ENCODE measurements at places on chromosomes 6 and 20.

GRCh38 chr6:138504764-138505689, 5.7 kb upstream of the NHSL1 start:
- DNase-seq, result no peak

GRCh38 chr6:26309731-26310142, 55.3 kb upstream of the BTN3A2 start:
- DNase-seq, result no peak

DNA sequence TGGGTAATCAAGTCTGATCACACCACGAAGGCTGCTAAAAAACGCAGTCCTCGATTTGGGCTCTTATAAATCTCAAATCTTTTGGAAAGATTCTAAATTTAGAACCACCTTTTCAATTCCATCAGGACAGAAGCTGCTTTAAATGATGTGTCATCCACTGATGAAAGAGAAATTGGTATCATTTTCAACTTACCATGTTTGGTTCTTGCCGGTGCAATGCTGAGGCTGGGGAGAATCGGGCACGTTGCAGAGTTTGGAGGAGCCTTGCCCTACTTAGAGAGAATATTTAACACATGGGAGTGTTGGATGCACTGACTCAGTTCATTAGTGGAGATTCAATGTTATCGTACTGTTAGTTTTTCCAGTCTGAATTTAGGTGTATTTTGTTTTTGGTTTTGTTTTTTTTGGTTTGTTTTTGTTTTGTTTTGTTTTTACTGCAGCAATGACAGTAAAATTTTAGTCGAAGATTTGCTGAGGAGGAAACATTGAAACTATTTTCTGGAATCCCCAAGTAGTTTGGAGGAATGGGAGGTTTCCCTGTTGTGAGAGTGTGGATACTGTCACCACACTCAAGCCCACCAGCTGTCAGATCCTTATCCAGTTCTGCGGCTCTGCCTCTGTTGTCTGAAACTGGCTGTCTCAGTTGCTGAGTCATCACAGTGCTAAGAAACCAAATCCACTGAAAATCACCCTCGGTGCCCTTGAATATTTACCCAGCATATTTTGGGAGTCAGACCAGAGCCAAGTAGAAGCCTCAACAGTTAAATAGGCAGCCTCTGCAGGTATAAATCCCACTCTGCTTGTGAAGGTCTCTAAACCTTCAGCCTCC, 497.0 kb downstream of the BTBD3 start:
- DNase-seq, result no peak

- DNase-seq, result no peak
Measured at GRCh38 chr6:2476376-2476775, 231.0 kb upstream of the GMDS start.

- no peak for DNase-seq
Measured at GRCh38 chr20:6185268-6185667, 62.4 kb upstream of the FERMT1 start.

DNA sequence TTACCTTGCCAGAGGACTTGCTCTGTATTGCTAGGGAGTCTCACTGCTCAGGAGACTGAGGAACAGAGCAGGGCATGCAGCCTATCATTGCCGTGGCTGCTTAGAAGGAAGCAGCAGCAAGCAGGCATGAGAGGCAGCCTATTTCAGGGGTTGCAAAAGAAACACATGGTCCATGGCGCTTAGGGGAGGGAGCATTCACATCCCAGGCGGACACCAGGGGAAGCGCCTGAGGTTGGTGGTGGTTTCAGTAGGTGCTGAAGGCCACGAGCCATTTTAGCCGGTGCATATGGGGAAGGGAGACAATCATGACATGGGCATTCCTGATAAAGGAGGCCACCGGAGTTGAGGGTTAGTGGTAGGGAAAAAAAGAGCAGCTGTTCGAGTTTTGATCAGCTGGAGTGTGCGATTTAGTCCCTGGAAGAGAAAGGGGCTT, 20.9 kb downstream of the FARS2 start:
- no peak for DNase-seq

- no peak for DNase-seq
Measured at GRCh38 chr6:144263786-144264185, 21.3 kb upstream of the UTRN start.

GRCh38 chr6:131995917-131996316, 44.7 kb upstream of the CCN2 start:
- DNase-seq, result no peak

- DNase-seq, result no peak
Measured at GRCh38 chr6:168095171-168095691, 16.2 kb upstream of the FRMD1 start.

GRCh38 chr6:43836507-43837240, 66.7 kb downstream of the VEGFA start:
- DNase-seq, result no peak

DNA sequence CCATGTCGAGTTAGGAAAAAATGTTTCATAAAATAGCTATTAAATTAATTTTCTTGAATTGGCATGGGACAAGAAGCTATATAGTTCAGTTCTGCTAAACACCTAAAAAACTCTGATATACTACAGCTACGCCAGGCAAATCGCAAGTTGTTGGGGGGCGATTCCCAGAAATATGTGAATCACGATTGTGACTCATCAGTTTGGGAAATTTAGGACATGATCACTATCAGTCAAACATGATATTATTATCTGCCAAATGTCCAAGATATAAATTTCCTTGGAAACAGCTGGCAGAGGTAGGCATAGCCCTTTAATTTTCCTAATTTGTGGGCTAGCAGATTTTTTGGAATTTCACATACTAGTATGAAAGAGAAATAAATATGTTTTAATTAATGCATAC, 123.6 kb downstream of the ATXN1 start:
- DNase-seq, result no peak

- no peak for DNase-seq
Measured at GRCh38 chr6:119241111-119241465, 108.5 kb downstream of the MAN1A1 start.

GRCh38 chr20:32934580-32934979, 69.7 kb downstream of the SUN5 start:
- no peak for DNase-seq

DNA sequence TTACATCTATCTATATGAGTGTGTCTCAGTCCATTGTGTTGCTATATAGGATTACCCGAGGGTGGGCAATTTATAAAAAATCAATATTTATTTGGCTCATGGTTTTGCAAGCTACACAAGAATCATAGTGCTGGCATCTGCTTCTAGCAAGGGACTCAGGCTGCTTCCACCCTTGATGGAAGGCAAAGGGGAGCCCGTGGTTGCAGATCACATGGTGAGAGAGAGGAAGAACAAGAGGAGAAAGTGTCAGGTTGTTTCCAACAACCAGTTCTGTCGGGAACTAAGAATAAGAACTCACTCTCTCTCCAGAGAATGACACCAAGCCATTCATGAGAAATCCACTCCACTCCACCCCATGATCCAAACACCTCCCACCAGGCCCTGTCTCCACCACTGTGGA, 48.2 kb upstream of the TENT5A start:
- no peak for DNase-seq

DNA sequence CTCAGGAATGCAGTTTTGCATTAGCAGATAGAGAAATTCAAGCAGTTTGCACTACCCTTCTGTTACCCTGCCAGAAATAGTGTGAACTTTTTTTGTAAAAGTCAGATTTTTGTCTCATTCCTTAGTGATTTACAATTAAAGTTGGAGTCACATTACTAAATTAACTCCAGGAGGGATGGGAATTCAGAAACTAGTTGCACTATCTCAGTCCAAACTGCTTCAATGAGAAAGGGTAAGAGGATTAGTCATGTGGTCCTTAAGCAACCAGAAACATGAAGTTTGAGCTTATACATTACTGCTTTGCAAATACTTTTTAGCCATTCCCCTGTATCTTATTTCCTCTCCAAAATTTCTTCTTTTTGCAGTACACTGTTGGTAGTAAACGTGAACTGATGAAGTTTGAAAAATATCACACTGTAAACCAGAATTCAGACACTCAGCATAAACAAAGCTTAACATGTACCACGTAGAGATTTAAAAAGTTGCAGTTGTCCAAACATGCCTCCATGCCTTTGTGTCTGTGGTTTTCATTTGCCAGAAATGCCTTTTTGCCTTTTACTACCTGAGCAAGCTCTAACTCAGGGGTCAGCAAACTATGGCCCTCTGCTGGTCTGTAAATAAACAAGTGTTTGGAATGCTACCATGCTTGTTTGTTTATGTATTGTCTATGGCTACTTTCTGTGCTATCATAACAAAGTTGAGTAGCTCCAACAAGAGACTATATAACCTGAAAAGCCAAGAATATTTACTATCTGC, 49.7 kb downstream of the TP53INP2 start:
- DNase-seq, result no peak

DNA sequence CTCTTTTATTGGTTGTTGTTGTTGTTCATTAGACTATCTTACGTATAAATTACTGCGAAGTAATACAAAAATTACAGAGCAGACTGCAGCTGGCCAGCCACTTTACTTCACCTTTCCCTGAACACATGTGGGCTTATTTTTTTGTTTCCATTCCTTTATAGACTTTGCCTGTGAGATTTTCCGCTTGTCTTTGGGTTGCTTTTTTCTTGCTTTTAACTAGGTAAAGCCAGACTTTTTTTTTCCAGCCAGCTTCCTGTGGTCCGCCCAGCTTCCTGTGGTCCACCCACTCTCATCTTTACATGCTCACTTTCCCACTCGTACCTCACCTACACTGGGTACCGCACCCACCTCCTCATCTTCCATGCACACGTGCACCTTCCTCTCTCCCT, 79.0 kb downstream of the IPCEF1 start:
- no peak for DNase-seq

DNA sequence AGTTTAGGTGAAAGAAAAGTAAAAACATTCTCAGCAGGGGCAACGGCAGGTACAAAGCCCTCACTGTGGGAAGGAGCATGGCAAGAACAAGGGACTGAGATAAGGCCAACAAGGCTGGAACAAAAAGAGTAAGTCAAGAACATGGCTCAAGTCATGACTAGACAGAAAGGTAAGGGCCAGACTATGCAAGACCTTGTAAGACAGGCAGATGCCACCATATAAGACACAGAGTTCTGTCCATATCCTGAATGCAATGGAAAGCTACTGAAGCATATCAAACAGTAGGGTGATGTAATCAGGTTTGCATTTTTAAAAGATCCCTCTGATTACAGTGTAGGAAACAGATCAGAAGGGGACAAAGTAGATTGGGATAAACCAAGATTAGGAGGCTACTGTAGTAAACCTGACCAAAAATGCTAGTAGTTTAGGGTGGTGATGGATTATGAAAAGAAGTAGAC, 5.5 kb downstream of the REV3L start:
- no peak for DNase-seq

GRCh38 chr20:60759651-60760050, 492.4 kb upstream of the CDH4 start:
- no peak for DNase-seq

DNA sequence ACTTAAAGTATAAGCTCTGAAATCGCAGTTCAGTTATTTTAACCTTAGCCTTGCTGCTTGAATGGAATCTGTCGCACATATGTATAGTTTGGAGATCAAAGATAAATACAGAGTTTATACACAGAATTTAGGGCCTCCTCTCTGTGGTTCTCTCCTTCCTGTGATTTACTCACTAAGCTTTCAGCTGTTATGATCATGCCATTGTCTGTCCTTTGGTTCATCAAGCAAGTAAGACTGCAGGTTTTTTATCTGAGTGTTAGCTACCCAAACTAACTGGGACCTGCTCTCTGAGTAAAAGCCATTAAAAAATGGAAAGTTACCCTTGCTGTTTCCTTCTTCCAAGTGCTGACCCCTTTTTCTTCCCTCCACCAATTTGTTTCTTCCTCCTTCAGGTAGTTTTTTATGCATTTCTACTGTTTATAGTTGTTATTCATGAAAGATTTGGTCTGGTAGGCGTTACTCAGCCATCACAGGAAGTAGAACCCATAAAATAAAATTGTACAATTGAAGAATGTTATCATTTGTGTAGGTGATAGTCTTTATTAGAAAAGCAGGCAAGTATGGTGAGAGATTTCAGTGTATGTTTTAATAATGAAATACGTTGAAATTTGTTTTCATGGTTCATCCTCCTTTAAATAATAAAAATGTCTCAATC, 33.7 kb upstream of the SUMO4 start:
- DNase-seq, result no peak

GRCh38 chr6:37005827-37006567, 542 bp downstream of the FGD2 start:
- DNase-seq, result no peak

GRCh38 chr6:108588586-108588985, 27.9 kb downstream of the FOXO3 start:
- DNase-seq, result no peak

- DNase-seq, result no peak
Measured at GRCh38 chr6:170037541-170038250, 253.2 kb downstream of the DLL1 start.

GRCh38 chr6:48765352-48765961, 654.5 kb upstream of the PTCHD4 start:
- DNase-seq, result peak; percentile 76

- no peak for DNase-seq
Measured at GRCh38 chr20:62274332-62274950, 28.4 kb upstream of the ADRM1 start.

GRCh38 chr6:68774843-68775242, 139.8 kb downstream of the ADGRB3 start:
- DNase-seq, result no peak

- DNase-seq, result no peak
Measured at GRCh38 chr6:32057966-32058365, 19.8 kb downstream of the CYP21A2 start.

DNA sequence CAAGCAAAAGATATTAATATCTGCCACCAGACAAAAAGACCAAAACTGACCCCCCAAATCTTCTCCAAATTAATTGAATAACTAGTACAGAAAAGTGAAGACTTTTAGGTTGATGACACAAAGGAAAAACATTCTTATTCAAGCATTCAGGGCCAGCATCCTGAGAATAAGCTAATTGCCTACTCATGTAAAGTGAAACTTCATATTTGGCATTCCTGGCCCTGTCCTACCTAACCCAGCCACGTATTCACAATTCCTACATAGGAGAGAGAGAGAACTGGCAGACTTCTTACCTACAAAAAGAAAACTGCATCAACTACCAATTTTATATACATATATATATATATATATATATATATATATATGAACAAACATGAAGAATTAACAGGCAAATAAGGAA, 4.9 kb upstream of the ASCC3 start:
- DNase-seq, result no peak

GRCh38 chr6:11538052-11538818, 686 bp downstream of the TMEM170B start:
- DNase-seq, result peak; percentile 76

DNA sequence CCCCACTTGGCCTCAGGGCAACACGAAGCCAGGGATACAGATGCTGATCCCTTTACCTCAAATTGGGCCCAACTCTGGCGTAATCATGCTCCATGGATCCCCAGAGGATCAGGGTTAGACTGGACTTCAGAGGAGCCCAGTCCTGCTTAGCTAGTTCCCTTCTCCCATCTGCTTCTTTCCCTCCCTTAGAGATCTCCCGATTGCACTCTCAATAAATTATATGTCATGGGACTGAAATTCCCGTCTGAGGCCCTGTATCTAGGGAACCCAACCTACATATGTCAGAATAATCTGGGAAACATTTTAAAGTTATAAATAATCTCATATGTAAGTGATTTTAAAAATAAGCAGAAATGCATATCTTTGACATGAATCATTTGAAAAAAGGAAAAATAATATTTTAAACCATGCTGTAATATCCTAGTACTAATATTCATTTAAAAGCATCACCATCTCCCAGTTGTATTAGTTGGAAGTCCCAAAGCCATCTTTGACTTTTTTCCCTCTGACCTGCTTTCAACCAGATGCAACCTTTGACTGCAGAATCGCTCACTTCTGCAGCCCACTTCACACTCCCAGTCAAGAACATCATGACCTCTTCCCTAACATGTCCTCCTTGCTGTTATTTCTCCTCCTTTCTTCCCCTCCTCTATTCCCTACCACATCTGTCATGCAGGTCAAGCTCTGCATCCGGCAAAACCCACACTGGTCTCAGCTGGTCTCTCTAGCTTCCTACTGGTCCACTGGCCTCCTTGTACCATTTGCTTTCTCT, 393.6 kb downstream of the BTBD3 start:
- DNase-seq, result no peak
